ENCODE measurements at places on chromosomes 13 and 19.
A peak's percentile ranks its signal among the peaks of the same experiment; 100 is the strongest.

GRCh38 chr13:63631006-63631405 lies 2215.4 kb upstream of the PCDH20 start:
- no peak for DNase-seq

- DNase-seq: no peak
Measured at GRCh38 chr19:5665781-5666513, 14.4 kb downstream of the MICOS13 start.

GRCh38 chr13:103898481-103898880 lies 832.3 kb upstream of the SLC10A2 start:
- DNase-seq: no peak

- DNase-seq: no peak
Measured at GRCh38 chr19:11359421-11359820, 4.2 kb downstream of the PLPPR2 start.

DNA sequence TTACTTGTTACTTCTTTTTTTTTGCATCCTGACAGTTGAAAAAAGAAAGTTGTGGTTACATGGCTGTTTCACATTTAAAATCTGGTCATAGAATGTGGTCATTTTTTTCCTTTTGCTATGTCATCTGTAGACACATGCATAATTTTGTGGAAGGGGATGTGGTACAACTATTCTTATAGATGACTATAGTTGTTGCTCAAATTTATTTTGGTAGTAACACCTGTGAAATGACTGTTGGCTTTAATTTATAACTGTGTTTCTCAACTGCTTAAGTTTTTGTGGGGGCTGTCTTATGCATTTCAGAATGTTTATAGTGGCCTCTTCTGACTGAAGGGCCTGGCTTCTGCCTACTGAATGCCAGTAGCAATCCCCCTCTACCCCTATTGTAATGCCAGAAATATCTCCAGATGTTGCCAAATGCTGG lies 130.5 kb downstream of the PAN3 start:
- DNase-seq: no peak

DNA sequence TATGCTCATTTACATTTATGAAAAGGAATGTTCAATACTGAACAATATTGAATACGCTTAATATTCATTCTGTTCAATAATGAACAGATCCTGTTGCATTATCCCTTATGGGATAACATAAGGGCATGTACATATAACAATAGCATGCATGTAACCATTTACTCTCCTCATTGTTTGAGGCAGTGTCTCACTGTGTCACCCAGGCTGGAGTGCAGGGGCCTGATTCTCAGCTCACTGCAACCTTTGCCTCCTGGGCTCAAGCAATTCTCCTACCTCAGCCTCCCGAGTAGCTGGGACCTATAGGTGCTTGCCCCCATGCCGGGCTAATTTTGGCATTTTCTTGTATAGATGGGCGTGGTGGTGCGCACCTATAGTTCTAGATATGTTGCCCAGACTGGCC lies 4.8 kb upstream of the DGKH start:
- no peak for DNase-seq

DNA sequence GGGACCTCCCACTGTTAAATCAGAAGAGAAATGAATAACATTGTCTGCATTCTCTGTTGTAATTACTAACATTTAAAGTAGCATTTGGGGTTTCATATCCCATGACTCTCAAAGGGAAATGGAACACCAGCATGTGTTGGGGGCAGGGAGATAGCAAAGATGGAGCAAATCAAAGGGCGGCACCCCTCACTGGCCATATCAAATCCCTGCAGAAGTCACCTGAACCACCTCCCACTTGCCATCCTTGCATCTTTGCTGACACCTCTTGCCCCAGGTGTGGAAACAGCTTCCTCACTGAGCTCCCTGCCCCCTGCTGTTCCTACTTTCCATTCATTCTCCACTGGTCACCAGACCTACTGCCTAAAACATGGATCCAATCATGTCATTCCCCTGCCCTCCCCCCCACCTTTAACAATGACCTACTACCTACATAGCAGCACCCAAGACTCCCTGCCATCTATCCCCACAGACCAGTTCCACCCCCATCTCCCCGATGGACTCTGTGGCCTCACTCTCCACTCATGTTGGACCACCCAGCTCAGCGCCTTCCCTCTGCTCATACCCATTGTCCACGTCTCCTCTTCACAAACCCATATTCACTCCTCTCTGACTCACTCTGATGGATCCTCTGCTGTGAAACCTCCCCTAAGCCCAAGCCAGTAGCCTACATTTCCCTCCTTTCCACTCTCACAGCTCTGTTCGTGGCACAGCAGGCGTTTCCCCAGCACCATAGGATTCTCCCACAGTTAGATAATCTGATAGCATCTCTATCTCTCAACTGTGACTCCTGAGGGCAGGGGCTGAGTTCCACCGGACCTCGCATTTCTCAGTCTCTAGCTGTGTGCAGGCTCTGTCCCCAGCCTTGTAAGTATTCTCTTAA lies 55.9 kb downstream of the DLEU7 start:
- DNase-seq: no peak

GRCh38 chr19:18559685-18560084 lies 2.0 kb downstream of the KXD1 start:
- DNase-seq: no peak

DNA sequence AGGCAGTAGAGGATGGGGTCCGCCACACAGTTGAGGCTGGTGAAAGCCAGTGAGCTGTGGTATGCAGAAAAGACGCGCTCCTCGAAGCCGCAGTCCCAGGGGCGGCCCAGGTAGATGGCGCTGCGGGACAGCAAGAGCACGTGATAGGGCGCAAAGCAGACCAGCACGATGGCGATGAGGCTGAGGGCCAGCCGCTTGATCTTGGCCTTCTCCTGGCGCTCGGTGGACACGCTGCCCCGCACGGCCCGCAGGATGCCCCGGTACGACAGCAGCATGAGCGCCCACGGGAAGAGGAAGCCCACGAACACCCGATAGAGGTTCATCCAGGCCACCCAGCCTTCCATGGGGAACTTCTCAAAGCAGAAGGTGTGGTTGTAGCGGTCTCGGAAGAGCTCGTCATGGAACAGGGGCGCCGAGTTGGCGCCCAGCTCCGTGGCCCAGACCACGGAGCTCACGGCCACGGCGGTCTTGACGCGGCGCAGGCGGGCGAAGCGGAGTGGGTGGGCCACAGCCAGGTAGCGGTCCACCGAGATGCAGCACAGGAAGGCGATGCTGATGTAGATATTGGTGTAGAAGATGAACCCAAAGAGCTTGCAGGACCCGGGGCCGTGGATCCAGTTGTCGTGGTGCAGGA lies 6.5 kb upstream of the OPA3 start:
- DNase-seq: peak; percentile 20

GRCh38 chr19:14113762-14114414 lies 3.7 kb downstream of the PRKACA start:
- DNase-seq: no peak

DNA sequence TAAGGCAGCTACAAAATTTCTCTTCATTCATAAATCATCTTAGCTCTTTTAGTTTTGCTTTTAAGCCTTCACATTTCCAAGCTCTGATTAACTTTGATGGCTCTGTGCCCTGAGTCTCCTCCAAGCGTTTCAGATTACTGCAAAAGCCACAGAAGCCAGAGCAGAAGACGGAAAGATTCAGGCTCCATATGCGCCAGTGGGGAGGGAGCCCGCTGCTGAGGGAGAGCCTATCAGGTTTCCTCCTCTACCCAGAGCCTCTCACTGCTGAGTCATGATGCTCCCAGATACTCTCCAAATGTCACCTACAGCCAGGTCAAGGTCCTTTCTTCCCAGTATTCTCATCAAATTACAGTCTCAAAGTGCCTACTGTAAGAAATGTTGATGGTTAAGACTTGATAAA lies 193.6 kb downstream of the RAP2A start:
- DNase-seq: no peak

- DNase-seq: no peak
Measured at GRCh38 chr13:41413872-41414271, 43.5 kb upstream of the RGCC start.

DNA sequence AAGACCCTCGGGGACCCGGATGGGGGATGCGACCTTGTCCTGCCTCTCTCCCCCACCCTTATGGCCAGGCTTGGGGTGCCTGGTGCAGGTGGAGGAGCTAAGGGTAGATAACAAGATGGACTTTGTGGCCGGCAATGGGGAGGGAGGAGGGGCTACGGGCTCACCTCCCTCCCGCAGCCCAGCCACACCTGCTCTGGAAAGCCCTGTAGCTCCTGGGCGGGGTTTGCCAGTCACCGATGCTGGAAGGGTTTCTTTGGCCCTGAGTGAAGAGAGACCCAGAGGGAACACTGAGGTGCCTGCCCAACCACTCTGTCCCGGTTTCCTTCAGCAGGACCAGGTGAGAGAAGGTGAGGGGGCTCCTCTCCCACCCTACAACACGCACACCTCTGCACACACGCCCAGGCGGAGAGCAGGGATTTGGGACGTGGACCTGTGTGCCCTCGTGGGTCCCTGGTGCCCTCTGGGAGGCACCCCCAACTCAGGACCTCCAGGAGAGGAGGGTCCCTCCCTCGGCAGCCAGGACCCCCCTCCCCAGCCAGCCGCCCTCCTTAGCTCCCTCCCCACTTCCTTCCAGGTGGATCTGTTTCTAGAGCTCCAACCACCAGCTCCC lies at the start of gene FUT2:
Gene FUT2, plus strand, starts transcription at position 229 of the 610 bp plus-strand sequence. CDS start 6,986 bp downstream, outside the sequence.
- no peak for DNase-seq

GRCh38 chr13:45257638-45258333 lies 56.9 kb upstream of the KCTD4 start:
- DNase-seq: no peak

DNA sequence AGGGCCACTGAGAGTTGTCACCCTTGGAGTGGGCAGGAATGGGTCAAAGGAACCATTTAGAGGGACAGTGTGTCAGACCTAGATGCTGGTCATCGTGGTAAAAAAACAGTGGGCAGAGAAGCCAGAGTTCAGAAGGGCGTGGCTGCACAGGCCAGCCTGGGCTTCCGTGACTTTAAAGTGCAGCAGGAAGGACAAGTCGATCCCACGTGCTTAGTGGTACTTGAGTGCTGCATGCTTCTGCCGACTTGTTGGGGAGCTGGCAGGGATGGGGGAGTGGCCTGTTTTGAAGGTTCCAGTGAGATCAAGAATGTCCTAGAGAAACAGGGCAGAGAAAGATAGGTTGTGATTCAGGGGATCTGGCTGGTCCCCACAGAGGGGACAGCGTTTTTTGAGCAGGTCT lies 17.0 kb downstream of the LYL1 start:
- DNase-seq: no peak

DNA sequence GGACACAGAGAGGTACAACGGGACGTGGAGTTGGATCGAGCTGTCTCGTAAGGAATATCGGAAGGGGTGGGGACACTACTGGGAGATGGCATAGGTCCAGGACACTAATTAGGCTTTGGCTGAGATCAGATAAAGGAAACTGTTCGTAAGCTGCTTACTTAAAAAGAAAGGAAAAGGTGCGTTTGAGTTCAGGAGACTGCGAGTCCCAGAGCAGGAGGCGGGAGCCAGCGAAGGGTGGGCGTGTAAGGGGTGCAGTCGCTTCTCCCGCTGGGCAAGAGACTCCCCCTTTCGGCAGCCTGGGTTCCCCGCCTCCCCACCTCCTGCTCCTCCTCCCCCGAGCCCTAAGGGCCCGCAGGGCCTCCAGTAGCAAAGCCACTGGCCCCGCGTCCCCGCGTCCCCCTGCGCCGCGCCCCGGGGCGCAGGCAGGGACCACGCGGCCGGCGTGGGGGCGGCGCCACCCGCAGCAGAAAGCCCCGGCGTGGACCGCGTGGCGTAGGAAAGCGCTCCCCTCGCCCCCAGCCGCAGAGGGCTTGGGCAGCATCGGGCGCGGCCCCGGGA lies 547 bp downstream of the ABCC4 start:
- DNase-seq: peak; percentile 32

DNA sequence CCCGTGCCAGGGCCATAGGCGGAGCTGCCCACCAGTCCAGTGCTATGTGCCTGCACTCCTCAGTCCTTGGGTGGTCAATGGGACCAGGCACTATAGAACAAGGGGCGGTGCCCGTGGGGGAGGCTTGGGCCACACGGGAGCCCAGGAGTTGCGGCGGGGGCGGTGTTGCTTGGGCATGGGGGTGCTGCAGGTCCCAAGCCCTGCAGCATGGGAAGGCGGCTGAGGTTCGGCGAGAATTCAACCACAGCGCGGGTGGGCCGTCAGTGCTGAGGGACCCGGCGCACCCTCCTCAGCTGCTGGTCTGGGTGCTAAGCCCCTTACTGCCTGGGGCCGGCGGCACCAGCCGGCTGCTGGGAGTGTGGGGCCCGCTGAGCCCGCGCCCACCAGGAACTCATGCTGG lies 242.2 kb upstream of the SGCG start:
- DNase-seq: no peak

- DNase-seq: no peak
Measured at GRCh38 chr19:28358633-28359032, 854.3 kb downstream of the UQCRFS1 start.

Data from CD4-positive, alpha-beta T cell treated with Interleukin-6 at 100 ng/mL for 8 hours (primary cell).